ENCODE measurements at places on chromosomes 7 and 10.

- peak; percentile 37 for DNase-seq
These were observed 21.4 kb downstream of the HKDC1 start for GRCh38 chr10:69241575-69241974.

DNA sequence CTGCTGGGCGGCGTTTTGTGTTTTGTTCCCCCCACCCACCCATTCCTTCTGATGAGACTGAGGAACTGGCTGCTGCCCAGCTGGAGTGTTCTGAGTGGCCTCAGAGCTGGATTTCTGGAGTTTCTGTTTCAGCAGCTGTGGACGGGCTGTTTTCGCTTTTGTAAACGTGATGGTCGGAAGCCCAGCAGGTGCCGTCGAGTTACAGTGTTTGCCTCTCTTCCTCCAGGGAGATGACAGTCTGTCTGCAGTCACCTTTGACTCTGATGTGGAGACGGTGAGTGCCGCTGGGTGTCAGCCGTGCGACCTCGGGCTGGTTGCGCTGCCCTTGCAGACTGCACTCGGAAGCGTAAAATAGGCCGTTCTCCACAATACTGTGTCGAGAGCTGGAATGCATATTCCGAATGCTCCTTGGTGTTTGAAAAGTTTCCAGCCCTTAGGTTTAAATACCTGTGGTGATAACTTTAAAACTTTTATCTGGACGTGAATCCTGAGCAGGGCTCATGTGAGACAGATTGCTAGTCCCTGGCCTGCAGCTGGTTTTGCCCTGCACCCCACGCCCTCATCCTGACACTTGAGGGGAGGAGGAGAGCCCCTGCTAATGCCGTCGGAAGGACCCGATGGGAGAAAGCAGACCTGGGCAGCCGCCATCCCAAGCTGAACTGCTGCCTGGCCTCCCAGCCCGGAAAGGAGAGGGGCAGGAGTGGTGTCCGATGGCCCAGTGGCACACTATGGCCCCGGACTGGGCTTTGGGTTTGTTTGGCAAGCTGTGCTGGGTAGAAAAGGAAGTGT lies 8.3 kb downstream of the IQCE start:
- no peak for DNase-seq

GRCh38 chr10:100518761-100519241 lies 860 bp downstream of the SEC31B start:
- DNase-seq = peak; percentile 78

GRCh38 chr7:85521108-85521694 lies 334.3 kb upstream of the SEMA3D start:
- DNase-seq = no peak

- no peak for DNase-seq
These were observed 47.9 kb upstream of the CCDC6 start for GRCh38 chr10:59954296-59954695.

DNA sequence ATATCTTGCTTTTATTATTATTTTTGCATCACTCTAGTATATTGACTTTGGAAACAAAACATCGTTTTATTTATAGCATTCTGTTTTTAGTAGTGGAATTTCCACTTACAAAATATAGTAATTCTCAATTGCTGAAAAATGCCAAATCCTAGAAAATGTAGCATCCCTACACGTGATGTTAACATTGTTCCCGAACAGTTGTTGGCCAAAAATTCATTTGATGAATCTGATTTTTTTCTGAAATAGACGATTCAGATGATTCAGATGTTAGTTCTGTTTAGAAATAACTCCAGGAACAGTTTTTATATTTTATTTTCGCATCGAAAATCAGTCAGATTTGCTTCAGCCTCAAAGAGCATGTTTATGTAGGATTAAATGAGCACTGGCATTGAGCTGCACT lies 122.4 kb downstream of the GFRA1 start:
- DNase-seq = no peak

DNA sequence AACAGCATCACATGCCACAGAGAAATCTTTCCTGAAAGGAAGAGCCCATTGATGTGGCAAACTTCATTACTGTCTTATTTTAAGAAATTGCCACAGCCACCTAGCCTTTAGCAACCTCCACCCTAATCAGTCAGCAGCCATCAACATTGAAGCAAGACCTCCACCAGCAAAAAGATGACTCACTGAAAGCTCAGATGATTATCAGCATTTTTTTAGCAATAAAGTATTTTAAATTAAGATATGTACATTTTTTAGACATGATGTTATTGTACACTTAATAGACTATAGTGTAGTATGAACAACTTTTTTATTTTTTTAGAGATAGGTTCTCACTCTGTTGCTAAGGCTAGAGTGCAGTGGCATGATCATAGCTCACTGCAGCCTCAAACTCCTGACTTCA lies 14.8 kb downstream of the STEAP1B start:
- peak; percentile 64 for DNase-seq

DNA sequence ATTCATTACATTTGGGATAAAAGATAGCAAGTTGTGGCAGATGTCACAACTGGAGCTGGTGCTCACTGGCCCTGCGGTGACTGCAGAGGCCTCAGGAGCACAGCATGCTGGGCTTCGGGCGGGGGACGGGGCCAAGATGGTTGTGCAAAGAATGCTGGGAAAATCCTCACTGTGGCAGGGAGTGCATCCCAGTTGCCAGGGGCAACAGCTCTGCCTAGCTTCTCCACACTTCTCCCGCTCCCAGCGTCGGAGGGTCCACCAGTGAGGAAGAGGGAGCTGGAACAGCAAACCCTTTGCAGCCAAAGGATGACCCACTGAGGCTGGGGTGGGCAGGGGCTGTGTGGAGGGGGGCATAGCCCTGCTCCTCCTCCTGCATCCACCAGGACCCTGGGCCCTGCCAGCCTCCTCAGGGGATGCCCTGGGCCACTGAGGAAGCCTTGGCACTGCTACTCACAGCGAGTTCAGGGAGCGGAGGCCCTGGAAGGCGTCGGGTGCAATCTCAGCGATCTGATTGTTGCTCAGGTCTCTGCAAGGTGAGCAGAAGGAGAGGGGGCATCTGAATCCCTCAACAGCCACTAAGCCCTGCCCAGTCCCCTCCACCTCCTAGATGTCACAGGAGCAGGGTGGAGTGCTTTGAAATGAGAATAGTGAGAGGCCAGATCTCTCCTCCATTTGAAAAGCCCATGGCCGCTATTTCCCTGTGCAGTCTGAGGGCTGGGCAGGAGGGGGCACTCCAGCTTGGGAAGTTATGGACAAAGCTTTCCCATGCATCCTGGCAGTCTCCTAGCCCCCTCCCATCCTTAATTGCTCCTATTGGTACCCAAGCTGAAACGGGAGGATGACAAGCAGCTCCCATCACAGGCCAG lies 126.5 kb downstream of the SLIT1 start:
- DNase-seq = no peak

Data from hematopoietic multipotent progenitor cell treated with erythropoietin and hydrocortisone succinate and interleukin-3 and kit ligand, for 4 days (in vitro differentiated cells).